ENCODE measurements at places on chromosomes 7 and 10.

GRCh38 chr7:38685851-38686250, 54.7 kb upstream of the AMPH start:
- DNase-seq = no peak

DNA sequence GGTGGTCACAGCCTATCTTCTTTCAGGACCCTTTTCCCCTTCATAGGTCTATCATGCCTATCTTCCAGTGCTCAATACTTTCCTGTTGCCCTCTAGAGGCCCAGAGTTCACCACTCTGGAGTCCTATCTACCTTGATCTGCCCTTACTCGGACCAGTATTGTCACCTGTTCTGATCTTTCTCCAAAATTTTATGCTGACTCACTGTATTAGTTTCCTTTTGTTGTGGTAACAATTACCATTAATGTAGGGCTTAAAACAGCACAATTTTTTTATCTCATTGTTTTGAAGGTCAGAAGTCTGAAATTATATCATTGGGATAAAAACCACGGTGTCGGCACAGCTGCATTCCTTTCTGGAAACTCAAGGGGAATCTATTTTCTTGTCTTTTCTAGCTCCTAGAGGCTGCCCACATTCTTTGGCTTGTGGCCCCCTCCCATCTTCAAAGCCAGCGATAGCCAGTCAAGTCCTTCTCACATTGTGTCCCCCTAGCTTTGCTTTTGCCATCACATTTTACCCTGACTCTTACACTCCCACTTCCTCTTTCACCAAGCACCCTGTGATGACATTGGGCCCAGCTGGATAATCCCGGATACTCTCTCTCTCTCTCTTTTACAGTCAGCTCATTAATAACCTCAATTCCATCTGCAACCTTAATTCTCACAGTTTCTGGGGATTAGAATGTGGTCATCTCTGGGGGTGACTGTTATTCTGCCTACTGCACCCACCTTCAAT, 54.6 kb downstream of the TFAM start:
- DNase-seq = no peak

DNA sequence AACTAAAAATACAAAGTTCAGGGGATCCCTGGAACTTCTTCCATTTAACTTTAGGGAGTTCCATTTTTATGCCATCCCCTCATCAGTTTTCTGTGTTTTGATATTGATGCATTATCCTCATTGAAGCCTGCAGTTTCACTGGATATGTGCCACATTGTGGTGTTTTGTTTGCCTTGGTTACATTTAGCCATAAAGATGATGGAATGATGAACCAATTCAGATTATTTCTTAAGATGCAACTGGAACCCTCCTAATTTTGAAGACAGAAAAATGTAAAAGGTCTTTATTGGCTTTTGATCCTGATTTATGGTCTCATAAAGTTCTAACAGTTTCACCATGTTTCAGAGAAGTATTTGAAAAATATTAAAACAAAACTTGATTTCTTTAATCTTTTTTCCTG, 314.2 kb upstream of the KLF6 start:
- DNase-seq = no peak

DNA sequence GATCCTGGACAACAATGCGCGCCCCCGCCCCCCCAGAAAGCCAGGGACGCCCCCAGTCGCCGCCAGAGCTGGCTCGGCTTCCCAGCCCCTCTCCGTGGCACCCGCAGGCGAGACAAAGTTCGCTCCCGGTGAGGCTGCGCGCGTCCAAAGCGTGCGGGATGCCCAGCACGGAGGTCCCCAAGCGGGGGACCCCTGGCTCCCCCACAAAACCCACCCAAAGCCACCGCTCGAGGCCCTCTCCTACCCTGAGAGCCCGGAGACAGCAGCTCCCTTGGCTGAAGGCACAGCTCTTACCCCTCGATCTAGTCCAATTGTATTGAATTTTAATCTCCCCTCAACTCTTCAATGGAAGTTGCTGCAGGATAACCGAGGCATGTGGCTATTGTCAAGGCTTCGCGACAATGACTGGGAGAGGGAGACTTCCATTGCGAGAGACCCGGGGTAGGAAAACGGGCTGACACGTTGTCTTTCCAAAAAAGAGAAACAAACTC, 305.3 kb downstream of the PRPF18 start:
- no peak for DNase-seq

- DNase-seq = no peak
These were observed 631.7 kb downstream of the KCNMA1 start for GRCh38 chr10:77005871-77006270.

GRCh38 chr7:135840591-135840990, 92.0 kb upstream of the FAM180A start:
- DNase-seq = no peak

- no peak for DNase-seq
These were observed 1.8 kb downstream of the CHRM2 start for GRCh38 chr7:136869991-136870865.

GRCh38 chr10:110324201-110324804, 19.6 kb upstream of the SMNDC1 start:
- DNase-seq = no peak

- DNase-seq = no peak
These were observed 29.8 kb upstream of the FIGNL1 start for GRCh38 chr7:50479743-50480517.

- DNase-seq = no peak
These were observed 980.1 kb downstream of the KCNMA1 start for GRCh38 chr10:76657337-76658012.

GRCh38 chr7:159048656-159049055, 96.0 kb downstream of the VIPR2 start:
- DNase-seq = no peak

DNA sequence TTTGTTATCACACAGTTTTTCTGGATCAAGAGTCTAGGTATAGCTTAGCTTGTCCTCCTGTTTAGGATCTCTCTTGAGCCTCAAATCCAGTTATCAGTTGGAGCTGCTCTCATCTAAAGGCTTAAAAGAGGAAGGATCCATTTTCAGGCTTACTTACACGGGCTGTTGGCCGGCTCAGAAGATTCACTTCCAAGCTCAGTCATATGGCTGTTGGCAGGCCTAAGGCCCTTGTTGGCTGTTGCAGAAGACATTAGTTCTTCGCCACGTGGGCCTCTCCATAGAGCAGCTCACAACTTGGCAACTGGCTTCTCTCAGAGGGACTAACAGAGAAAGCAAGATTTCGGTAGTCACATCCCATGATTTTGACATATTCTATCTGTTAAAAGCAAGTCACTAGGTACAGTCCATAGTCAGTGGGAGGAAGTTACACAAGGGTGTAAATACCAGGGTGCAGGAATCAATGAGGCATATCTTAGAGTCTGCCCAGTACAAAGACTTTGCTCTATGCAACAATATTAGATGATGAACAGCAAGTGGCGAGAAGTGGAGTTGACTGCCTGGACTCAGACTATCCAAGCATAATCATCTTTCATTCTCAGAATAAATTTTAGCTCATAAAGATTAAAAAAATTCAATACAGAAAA, 280.1 kb upstream of the MBL2 start:
- no peak for DNase-seq

GRCh38 chr7:36348256-36348655, 41.4 kb upstream of the ANLN start:
- DNase-seq = peak; percentile 69

DNA sequence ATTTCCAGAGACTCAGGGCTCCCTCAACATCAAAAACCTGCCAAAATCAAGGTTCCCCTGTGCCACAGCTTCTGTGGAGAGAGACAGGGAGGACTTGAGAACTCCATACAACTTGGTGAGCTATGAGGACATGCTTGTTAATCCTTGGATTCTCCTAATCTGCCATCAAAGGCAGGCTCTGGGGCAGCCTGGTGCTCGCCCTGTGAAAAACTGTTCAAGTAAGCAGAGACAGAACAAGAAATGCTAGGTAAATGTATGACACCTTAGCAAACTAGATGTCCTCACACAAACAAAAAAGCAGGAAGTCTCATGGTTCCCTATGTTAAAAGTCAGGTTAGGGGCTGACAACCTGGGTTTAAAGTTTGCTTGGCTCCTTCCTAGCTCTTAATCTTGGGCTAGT, 73.6 kb downstream of the ANK3 start:
- DNase-seq = no peak

- DNase-seq = no peak
These were observed 288.0 kb downstream of the FGFR2 start for GRCh38 chr10:121310151-121310711.

DNA sequence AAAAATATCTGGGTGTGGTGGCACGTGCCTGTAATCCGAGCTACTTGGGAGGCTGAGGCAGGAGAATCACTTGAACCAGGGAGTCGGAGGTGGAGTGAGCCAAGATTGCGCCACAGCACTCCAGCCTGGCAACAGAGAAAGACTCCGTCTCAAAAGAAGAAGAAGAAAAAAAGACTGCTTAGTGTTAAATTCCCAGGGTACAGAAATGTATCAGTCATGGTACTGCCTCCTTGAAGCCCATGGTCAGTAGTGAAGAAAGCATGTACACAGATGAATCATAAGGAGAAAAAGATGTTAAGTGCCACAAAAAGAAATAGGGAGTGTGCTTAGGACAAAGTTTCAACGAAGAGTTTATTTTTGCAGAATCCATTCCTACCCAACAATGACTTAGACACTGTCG, 62.5 kb upstream of the KMT2E start:
- no peak for DNase-seq

GRCh38 chr10:34469446-34469845, 345.6 kb downstream of the PARD3 start:
- no peak for DNase-seq

- DNase-seq = no peak
These were observed 302.8 kb downstream of the ADRA2A start for GRCh38 chr10:111379534-111380187.

GRCh38 chr7:91750091-91750490, 130.4 kb downstream of the MTERF1 start:
- DNase-seq = no peak

DNA sequence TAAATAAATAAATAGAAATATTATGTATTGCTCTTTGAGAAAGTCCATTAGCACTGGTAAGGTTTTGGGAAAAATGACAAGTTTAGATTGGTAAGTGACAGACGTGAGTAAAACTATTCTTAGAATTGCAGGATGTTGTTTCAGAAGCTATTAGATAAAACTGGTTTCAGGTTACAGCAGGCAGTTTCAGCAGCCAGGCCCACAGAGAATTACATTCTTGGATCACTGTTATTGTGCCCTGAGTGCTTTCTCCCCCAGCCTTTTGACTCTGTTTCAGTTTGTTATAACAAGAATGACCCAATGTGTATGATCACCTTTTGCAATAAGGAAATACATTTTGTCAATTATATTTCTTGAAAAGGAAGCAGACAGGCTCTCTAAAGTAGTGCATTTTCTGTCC, 86.5 kb downstream of the DKK1 start:
- no peak for DNase-seq

DNA sequence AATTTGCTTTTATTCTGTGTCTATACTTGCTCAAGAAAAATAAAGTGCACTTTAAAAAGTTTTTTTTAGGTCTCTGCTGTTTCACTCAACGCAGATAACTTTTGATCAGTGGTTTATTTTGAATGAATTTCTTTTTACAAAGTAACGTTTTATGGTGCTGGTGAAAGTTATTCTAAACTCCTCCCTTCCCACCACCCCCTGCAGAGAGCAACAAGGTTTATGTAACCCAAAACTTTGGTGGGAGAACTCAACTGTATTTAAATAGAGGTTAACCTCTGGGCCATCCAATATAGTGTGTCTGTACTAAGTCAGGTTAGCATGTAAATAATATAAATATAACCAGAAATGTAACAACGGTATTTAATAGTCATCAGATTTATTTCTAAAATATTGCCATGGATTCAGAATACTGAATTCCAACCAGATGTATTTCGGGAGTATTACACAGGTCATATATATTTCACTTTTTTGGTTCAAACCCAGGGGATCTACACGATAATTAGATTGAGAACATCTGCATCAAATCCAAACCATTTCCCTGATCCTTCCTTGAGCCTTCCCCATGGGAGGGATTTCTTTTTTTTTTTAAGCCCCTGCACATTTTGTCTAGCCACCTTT, 3.9 kb upstream of the CUX1 start:
- no peak for DNase-seq

- DNase-seq = no peak
These were observed 8.2 kb downstream of the MINDY3 start for GRCh38 chr10:15852111-15852557.

- DNase-seq = no peak
These were observed 6.0 kb upstream of the CUEDC2 start for GRCh38 chr10:102438374-102438773.

DNA sequence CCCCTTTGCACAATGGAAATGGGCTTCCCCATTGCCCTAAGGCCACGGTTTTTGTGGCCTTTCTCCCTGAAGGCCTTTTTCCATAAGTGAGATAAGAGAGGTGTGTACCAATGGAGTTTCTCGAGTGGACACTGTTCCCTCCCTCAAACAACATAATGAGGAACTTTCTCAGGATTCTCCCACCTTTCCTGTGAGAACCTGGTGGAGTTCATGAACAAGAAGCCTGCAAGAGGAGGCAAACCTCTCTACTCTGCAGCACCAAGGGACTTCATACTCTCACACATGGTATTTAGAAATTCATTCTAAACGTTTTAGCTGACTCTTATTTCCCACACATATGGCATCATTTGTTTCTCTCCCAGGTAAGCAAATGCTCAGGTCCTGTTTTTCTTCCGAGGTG, 7.3 kb upstream of the RBM33 start:
- DNase-seq = no peak

DNA sequence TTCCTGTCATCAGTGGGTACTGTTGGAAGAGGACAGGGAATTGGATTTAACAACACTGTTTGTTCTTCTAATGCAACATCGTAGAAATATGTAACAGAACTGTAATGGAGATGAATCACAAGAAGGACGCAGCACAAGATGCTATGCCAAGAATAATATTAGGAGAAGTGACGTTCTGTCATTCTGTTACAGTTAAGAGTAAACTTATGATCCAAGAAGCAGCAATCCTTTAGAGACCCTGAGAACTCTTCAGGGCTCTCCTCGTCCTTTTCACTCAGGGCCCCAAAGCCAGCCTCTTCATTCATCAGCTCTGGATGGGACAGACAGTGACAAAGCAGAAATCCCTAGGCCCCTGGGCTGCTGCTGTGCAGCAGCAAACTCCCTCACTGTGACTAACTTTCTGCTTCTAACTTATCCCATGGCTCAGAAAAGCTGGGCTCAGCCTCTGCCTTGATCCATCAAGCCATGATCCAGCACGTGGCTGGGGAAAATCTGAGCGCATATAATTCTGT, 8.7 kb upstream of the IL6 start:
- peak; percentile 72 for DNase-seq

GRCh38 chr10:110840225-110840922, 31.4 kb upstream of the PDCD4 start:
- DNase-seq = no peak

GRCh38 chr7:150781961-150782360, 18.2 kb downstream of the TMEM176B start:
- DNase-seq = no peak

DNA sequence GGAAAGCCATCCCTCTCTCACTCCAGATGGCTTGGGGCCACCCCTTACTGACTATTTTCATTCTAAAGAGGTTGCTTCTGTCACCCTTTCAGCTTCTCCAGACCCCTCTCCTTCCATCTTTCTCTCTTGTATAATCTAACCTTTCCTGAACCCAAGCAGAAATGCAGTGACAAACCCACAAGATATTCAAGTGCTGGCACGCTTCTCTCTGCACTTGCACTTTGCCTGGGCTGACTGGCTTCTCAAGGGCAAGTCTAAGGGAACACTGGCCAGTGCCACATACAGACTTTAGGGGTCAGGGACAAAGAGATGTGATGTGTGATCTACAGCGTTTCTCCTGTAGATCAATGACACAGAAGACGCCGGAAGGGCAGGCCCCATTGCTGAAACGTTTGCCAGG, 150.4 kb upstream of the LANCL2 start:
- DNase-seq = no peak

- no peak for DNase-seq
These were observed 395.7 kb upstream of the NRG3 start for GRCh38 chr10:81479316-81479715.

GRCh38 chr10:88557658-88558057, 25.5 kb downstream of the RNLS start:
- no peak for DNase-seq
